ENCODE measurements at places on chromosomes 4 and X.

GRCh38 chr4:134057356-134057755 lies 144.2 kb downstream of the PABPC4L start:
- no peak for DNase-seq

DNA sequence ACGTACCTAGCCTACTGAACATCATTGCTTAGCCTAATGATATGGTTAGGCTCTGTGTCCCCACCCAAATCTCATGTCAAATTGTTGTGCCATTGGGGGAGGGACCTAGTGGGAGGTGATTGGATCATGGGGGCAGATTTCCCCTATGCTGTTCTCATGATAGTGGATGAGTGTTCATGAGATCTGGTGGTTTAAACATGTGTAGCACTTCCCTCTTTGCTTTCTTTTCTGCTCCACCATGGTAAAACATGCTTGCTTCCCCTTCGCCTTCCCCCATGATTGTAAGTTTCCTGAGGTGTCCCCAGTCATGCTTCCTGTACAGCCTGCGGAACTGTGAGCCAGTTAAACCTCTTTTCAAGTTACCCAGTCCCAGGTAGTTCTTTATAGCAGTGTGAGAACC lies 102.6 kb downstream of the RAPGEF2 start:
- no peak for DNase-seq

- no peak for DNase-seq
Observed at GRCh38 chrX:39782276-39782675, 315.5 kb downstream of the BCOR start.

DNA sequence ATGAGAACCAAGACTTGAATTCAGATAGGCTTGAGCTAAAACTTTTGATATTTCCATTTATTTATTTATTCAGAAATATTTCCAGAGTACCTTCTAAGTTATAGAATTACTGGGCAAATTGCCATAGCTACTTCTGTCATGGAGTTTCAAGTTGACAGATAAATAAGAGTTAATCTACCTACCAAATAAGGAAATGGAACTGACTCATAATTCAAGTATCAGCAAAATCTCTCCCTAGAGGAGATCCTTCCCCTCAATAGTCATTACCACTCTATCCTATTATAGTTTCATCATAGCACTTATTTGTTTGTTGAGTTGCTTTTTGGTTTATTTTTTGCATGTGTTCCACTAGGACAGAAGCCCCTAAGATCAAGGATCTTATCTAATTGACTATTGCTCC lies 48.8 kb upstream of the CCSER1 start:
- no peak for DNase-seq

DNA sequence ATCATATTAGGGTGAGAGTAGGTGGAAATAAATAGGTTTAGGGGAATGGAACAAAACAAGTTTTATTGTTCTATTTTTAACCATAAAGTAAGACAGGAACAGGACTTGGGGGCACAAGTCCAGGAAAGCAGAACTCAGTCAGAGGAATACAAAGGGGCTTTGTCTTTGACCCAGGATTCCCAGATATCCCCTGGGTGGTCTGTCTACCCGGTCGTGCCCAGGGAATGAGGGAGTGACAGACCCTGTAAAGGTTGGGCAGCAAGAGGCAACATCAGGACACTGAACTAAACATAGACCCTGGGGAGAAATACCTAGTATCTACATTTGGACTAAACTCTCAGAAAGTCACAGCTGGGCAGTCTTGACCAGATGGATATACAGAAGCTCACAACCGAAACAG lies 50.6 kb downstream of the PTCHD1 start:
- DNase-seq: no peak

DNA sequence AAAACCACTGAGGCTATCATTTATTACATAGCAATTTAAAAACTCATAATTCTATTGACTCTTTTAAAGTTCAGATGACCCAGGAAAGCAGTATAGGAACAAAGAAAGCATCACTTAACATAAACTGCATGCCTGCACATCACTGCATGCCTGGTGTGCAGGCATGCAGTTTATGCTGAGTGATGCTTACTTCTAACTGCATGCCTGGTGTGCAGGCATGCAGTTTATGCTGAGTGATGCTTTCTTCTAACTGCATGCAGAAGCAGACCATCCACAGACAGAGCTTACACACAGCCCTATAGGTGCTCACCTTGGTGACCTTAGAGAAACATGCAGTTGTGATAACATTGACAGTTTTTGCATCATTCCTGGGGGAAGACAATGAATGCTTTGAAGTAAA lies 17.0 kb downstream of the SDAD1 start:
- DNase-seq: no peak

GRCh38 chr4:61200187-61200915 lies at the start of gene ADGRL3:
Gene ADGRL3 (plus strand): TSS chr4:61200326.
- no peak for DNase-seq

DNA sequence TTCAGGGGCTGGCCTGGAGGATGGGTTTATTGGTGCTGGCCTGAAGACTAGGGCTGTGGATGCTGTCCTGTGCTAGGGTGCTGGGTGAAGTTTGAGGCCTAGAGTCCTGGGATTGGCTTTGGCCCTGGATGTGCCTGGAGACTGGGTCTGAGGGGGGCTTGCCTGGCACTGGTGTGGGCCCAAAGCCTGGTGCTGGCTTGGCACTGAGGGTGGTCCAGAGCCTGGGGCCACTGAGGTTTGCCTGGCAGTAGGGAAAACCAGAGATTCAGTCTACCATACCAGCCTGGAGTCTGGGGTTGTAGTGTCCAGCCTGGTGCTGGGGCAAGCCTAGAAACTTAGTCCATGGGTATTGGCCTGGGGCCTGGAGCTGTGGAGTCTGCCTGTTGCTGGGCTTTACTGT lies 16.6 kb downstream of the BMP15 start:
- DNase-seq: no peak

- DNase-seq: no peak
Observed at GRCh38 chr4:21097026-21097425, 396.8 kb downstream of the PACRGL start.

- DNase-seq: no peak
Observed at GRCh38 chrX:50167366-50167765, 33.4 kb downstream of the AKAP4 start.

GRCh38 chr4:15968551-15969300 lies 5.8 kb upstream of the FGFBP2 start:
- no peak for DNase-seq

- no peak for DNase-seq
Observed at GRCh38 chrX:51461053-51462044, 35.0 kb downstream of the NUDT11 start.

- no peak for DNase-seq
Observed at GRCh38 chr4:28490669-28491068, 1630.0 kb downstream of the STIM2 start.

DNA sequence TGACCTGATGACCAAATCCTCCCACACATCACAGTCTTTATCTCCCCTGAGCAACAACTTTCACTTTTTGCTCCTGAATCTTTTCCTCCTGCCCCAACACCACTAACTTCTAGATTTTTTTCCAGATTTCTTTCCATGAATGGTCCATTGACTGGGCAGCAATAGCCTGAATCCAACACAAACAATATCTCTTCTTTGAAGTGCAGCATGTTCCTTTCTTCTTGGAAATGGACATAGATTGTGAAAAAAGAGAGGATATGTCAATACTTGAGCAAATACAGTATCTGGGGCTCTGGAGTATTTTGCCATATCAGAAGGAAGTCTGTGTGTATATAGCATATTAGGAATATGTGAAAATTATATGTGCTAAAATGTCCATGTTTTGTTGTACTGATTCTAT lies 55.2 kb downstream of the CDS1 start:
- no peak for DNase-seq

DNA sequence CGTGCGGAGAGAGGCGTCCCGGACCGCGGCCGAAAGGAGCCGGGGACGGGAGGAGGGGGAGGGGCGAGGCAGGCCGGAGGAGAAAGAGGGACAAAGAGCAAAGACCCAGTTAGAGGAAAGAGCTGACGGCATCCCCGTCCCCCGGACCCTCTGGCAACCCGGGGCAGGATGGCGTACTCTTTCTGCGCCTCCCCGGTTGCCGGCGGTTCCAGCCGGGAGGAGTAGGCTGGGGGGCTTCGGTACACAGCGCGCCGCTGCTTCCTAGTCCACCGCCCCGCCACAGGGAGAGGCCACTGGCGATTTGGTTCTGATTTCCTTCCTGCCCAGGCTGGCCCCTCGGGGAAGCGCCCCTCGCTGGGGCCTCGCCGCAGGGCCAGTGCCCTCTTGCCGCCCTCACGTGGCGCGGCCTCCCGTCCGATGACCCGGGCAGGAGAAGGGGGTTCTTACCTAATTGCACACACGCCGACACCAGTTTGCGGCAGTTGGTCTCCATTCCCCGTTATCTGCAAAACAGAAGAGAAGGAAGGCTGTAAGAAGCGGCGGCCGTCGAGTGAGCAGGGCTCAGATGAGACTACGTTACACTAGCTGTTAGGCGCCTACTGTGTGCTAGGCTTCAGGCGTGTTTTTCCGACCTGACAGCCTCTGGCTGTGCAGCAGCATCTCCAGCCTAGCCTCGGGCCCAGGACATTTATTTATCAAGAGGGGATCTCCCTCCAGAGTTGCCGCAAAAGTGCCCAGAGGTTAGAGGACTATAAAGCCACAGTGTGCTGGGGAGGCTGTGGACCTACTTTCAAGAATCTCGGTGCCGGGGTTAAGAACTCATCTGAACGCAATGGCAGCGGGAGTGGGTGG lies 9.9 kb upstream of the PITX2 start:
- no peak for DNase-seq

- DNase-seq: no peak
Observed at GRCh38 chr4:14254252-14254651, 626.7 kb upstream of the BOD1L1 start.

DNA sequence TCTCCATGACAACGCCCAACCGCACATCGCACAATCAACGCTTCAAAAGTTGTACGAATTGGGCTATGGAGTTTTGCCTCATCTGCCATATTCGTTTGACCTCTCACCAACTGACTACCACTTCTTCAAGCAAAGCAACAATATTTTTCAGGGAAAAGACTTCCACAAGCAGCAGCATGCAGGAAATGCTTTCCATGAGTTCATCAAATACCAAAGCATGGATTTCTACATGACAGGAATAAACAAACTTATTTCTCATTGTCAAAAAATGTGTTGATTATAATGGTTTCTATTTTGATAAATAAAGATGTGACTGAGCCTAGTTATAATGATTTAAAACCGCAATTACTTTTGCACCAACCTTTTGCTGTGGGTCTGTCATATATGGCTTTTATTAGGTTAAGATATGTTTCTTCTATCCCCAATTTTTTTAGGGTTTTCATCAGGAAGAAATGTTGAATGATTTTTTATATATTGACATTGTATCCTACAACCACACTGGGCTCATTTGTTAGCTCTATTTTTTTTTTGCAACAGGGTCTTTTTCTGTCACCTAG lies 138.4 kb downstream of the PWWP3B start:
- DNase-seq: no peak

DNA sequence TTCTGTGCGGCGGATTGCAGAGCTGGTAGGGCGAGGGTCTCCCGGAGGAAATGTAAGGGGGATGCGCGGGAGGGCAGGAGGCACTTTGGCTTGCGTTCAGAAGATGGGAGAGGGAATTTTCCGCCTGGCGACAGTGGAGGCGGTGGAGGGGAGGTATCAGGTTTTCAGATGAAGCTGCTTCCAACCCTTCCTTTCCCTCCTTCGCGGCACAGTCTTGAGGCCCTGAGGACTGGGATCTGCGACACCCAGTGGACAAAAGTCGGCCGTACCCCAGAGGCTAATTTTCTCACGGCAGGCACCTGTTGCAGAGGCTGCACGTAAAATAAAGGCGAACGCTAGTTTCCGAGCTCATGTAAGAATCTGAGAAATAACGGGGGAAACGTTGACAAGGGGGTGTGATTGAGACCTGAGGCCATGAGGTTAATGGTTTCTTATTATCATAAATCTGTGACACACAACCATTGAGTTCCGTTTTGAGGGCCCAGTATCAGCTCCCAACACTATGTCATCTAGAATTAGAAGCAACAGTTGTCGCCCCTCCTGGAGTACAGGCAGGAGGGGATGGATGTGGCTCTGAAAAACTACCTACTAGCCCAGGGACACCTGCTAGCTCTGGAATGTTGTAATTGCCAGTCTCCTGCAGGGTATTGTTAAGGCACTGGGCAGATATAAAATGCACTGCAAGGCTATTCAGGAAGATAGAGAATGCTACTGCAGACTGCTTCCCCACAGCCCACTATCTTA lies 1.1 kb downstream of the ZCCHC18 start:
- DNase-seq: no peak

Data from epithelial cell of proximal tubule (primary cell).